ENCODE measurements at places on chromosomes 2 and 18. TPM values are rescaled to one million over a fixed set of nuclear protein-coding genes. Genes with fewer than 3 reads are reported as not detected.

NOSTRIN gene
- total RNA-seq, result not detected

ADGRF3 gene
- total RNA-seq, result 1.5 TPM

PARD6G gene
- total RNA-seq, result 0.34 TPM

- no peaks in the 10 kb centered on the region for H3K36me3 ChIP-seq
- H3K27me3 ChIP-seq, result no peaks in the 10 kb centered on the region
- no peak overlapping the region for H3K4me3 ChIP-seq
- DNase-seq, result no peak
- no peak overlapping the region for H3K27ac ChIP-seq
- H3K4me1 ChIP-seq, result peaks cover 10% of the 10 kb centered on the region
These were observed 328.5 kb upstream of the FANCL start for GRCh38 chr2:58569475-58570185.

DNA sequence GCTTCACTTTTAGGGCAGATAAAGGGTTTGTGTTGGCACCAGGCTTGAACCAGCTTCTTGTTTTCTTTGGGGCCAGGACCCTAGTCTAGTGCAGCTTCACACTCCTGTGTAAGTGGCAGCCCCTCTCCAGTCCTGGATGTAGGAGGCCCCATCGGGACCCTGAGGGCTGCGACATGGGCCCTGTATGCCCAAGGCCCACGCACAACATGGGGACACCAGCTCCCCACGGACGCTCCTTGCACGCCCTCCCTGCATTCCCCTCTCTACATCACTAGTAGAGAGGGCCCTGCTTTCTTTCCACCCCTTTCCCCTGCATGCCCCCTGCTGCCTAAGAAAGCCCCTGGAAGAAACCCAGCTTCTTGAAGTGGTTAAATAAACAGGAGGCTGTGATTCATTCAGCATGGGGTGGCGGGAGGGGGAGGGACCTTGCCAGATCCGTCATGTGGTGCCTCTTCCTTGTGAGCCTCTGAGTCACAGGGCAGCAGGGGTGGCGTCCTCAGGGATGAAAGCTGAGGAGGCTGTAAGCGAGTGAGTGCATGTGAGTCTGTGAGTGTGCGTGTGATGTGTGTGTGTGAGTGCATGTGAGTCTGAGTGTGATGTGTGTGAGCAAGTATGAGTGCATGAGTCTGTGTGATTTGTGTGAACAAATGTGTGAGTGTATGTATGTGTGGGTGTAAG, 42.5 kb downstream of the COPS8 start:
- no peaks in the 10 kb centered on the region for H3K4me1 ChIP-seq
- H3K27me3 ChIP-seq, result no peaks in the 10 kb centered on the region
- no peak overlapping the region for H3K4me3 ChIP-seq
- no peaks in the 10 kb centered on the region for H3K36me3 ChIP-seq
- no peak overlapping the region for H3K27ac ChIP-seq

- DNase-seq, result no peak
- no peaks in the 10 kb centered on the region for H3K4me1 ChIP-seq
- H3K27me3 ChIP-seq, result peaks cover 9% of the 10 kb centered on the region
- no peak overlapping the region for H3K4me3 ChIP-seq
- H3K36me3 ChIP-seq, result no peaks in the 10 kb centered on the region
These were observed 41.2 kb downstream of the COL3A1 start for GRCh38 chr2:189015359-189015758.

GRCh38 chr2:39615675-39616074, 50.0 kb upstream of the TMEM178A start:
- H3K36me3 ChIP-seq, result no peaks in the 10 kb centered on the region
- peaks cover 8% of the 10 kb centered on the region for H3K27me3 ChIP-seq
- DNase-seq, result no peak
- H3K4me1 ChIP-seq, result peaks cover 6% of the 10 kb centered on the region

DNA sequence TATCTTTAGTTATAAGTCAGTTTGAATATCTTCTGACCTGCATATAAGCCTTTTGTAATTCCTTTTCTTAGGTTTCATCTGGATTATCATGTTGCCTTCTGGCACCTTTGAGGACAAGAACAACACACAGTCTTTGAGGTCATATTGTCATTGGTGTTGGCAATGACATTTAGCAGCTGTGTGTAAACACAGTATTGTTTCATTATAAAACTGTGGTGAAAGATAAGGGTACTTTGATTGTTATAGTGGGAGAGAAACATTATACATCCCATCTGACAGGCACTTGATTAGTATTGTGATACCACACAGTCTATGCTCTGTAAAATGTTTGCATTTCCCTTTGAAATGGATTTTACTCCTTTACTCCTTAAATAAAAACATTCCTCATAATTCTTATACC, 313.5 kb downstream of the RPRM start:
- H3K27me3 ChIP-seq, result no peaks in the 10 kb centered on the region
- H3K36me3 ChIP-seq, result no peaks in the 10 kb centered on the region
- no peak for DNase-seq
- no peak overlapping the region for H3K4me3 ChIP-seq
- no peaks in the 10 kb centered on the region for H3K4me1 ChIP-seq

DNA sequence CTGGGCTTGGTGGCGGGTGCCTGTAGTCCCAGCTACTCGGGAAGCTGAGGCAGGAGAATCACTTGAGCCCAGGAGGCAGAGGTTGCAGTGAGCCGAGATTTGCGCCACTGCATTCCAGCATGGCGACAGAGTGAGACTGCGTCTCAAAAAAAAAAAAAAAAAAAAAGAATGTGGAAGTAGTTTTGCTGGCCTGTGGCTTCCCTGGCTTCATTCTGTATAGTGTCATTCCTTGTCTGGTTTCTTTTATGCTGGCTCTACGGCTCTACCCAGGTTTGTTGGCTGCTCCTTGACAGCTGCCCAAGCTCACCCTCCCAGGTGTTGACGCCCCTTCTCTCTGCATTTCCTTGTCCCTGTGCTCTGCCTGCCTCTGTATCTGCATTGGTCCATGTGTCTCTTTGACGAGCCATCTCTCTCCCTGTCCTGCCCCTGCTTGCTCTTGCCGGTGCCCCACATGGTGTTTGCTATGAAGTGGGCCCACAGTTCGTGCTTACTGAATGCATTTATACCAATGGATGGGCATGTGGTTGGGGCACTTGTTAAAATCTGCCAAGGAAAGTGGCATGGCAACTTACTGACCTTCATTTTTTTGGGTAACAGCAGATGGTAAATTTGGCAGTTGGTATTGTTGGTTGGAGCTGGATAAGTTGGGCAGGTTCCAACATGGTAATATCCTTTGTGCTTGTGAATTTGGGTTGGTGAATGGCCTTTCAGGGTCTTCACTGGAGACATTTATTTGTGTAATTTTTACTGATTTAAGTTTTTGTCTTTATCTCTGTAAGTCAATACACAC, 113.9 kb downstream of the MAP4K4 start:
- peaks cover 15% of the 10 kb centered on the region for H3K36me3 ChIP-seq
- no peak overlapping the region for H3K27ac ChIP-seq
- peaks cover 73% of the 10 kb centered on the region for H3K4me1 ChIP-seq
- H3K4me3 ChIP-seq, result no peak overlapping the region

GRCh38 chr18:65439188-65439587, 311.6 kb upstream of the CDH7 start:
- DNase-seq, result no peak
- no peak overlapping the region for H3K27ac ChIP-seq
- H3K4me1 ChIP-seq, result no peaks in the 10 kb centered on the region

GRCh38 chr2:152433289-152433688, 98.3 kb downstream of the FMNL2 start:
- H3K27ac ChIP-seq, result no peak overlapping the region
- no peaks in the 10 kb centered on the region for H3K4me1 ChIP-seq
- H3K4me3 ChIP-seq, result no peak overlapping the region
- peaks cover 3% of the 10 kb centered on the region for H3K27me3 ChIP-seq
- H3K36me3 ChIP-seq, result no peaks in the 10 kb centered on the region
